NCI-H460 (cell line): ENCODE measurements at places on chromosomes 5 and 9.

GRCh38 chr9:97933297-97933998 lies 4.5 kb downstream of the HEMGN start:
- DNase-seq = no peak

DNA sequence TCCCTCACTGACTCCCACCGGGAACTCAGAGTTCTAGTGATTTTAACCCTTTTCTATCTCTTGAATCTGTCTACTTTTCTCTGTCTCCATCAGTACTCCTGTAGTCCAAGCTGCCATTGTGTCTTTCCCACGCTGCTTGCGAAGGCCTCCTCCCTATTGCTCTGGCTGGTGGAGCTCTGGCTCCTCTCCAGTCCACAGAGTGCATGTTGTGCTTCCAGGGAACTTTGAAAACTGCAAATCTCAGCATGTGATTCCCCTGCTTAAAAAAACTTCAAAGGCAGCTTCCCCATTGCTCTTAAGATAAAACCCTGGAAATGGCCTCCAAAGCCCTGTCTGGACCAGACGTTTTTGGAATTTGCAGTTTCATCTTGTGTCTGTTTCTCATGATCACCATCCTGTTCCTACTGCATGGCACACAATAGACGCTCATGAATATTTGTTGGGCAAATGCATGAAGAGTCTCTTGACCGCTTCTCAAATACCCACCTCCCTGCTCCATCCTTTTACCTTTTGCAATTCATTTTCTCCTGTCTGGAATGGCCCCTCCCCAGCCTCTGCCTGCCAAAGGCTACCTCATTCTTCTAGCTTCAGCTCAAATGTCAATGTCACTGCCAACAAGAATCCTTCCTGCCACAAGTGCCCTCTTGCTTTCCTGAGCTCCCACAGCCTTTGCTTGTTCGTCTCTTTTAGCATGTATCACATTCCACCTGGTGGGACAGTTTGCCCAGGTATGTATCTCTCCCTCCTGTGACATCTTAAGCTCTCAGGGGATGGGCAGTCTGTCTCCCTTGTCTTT lies 293.2 kb downstream of the ARHGAP26 start:
- no peak for DNase-seq

DNA sequence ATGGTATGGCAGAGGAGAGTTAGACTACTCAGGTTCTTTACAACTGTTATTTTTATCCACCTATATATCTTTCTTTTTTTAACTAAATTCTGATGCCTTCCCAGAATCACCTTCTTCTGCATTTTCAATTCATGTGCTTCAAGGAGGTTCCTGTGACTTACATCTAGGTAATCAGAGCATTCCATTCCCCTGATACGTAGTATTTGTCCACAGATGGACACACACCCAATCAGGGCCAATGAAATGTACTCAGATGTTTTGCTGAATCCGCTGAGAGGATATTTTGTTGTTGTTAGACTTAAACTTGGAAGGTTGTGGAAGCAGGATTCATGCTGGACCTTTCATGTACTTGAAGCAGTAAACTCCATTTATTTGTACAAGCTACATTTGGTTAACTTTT lies 159.4 kb upstream of the FER start:
- no peak for DNase-seq

DNA sequence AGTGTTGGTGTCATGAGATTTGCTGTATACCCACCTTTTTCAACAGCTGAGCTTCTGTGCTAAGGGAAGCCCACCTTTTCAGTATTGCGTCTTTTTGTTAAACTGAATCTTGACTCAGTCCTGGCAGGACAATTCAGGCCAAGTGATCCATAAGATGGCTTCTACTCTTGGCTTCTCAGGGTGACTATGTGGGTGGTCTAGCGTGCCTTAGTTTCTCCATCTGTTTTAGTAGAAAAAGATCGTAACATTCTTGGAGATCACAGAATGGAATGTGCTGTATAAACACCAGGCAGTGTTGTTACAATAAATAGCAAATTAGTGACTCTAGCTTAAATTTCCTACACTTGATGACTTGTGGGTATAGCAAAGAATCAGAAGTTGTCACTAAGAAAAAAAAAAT lies 66.6 kb downstream of the PCSK5 start:
- no peak for DNase-seq

- no peak for DNase-seq
These were observed 806.2 kb upstream of the WWC1 start for GRCh38 chr5:167485061-167485774.

GRCh38 chr5:174736331-174736721 lies 11.9 kb downstream of the MSX2 start:
- DNase-seq = no peak

- no peak for DNase-seq
These were observed 394.9 kb downstream of the MED10 start for GRCh38 chr5:5983261-5983980.

DNA sequence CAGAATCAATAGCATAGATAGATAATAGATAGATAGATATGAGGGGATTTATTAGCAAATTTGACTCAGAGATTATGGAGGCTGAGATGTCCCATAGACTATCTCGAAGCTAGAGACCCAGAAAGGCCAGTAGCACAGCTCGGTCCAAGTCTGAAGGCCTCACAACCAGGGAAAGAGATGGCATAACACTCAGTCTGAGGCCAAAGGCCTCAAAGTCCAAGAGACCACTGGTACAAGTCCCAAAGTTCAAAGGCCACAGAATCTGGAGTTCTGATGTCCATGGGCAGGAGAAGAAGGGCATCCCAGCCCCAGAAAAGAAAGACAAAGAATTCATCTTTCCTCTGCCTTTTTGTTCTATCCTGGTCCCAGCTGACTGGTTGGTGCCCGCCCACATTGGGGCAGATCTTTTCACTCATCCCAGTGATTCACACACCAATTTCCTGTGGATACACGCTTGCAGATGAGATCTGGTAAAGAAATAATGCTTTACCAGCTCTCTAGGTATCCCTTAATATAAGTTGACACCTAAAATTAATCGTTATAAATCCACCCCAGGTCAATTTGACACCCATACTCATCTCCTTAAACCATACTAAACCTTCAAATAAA lies 127.8 kb upstream of the FBN2 start:
- no peak for DNase-seq

DNA sequence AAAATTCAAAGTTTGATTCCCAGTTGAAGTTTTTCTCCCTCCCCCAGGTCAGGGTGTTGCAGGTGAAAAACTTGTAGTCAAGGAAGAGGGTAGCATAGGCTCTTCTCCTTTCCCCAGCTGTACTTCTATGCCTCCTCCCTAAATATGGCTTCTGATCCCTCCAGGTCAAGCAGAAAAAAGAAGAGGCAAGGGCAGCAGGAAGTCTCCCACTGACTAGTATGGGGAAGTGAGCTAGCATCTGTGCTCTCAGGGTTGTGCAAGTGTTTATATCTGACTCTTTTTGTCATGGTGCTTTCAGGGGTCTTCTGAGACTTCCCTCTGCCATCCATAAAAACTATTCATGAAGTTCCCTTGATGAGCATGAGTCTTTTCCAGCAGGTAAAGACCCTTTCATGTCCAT lies 76.0 kb downstream of the ATPSCKMT start:
- no peak for DNase-seq
